ENCODE measurements at places on chromosomes 5 and 9.

DNA sequence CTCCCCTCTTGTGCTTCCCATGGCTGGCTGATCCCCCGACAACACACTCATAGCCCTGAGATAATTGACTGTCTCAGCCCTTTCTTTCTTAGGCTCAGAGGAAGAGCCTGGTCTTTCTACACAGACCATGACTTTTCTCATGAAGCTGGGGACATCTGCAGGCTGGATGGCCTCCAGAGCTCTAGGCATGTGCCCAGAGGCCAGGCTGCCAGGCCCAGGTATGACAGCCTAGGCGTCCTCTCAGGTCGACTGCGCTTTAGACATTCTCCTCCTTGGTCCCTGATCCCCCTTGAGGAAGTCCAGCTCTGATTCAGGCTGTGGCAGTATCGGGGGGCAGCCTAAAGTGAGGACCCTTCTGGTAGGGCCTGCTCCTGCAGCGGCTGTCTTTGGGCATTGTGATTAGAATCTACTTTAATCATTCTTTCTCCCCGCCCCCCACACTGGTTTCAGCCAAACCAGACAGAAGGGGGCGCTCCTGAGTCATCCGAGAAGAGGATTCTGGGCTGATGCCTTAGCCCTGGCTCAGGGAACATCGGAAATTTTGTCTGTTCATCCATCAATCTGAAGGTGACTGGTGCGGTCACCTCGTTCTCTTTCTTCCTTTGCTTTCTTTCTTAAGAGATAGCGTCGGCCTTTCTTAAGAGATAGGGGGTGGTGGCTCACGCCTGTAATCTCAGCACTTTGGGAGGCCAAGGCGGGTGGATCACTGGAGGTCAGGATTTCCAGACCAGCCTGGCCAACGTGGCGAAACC is 66.5 kb upstream of the HSPA9 start:
- peak; percentile 90 for DNase-seq

- DNase-seq, result no peak
Observed at GRCh38 chr5:55027595-55027994, 3.5 kb downstream of the GZMK start.

- peak; percentile 33 for DNase-seq
Observed at GRCh38 chr5:138909734-138910133, 34.6 kb upstream of the LRRTM2 start.

- DNase-seq, result no peak
Observed at GRCh38 chr5:142235050-142235797, 89.6 kb downstream of the SPRY4 start.

DNA sequence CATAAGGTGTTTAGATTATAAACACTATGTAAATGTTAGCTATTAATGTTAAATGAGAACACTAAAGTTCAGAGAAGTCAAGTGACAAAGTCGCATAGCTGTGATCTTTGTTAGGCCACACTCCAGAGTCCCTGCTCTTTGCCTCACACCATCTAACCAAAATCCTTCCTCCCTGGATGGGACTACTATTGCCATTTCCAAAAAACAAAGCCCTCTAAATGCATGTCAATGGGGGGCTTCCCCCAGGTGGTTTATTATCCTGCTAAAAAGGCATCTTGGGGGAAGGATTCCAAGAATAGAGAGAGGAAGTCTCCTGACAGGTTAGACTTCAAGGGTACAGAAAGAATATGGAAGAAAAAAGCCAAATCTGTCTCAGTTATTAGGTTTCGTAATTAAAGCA is 10.4 kb downstream of the NR6A1 start:
- no peak for DNase-seq

GRCh38 chr9:19424176-19424779 is 15.5 kb downstream of the ACER2 start:
- no peak for DNase-seq

DNA sequence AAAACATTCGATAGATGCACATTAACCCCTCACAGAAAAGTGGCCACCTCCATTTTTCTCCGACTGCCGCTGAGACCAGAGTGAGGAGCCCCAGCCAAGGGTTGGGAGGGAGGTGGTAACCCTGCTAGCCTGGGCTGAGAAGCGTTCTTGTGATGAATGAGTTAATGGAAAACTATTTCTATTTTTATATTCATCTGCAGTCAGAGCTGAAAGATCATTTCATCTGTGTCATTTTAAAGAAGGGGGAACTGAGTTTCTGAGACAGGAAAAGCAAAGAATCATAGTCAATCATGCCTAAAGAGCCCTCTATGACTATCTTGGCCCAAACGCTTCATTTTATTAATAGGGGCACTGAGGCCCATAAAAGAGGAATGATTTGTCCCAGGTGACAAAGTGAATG is 229.5 kb downstream of the PAPPA start:
- no peak for DNase-seq

- DNase-seq, result no peak
Observed at GRCh38 chr9:110447476-110447875, 109.8 kb upstream of the TXNDC8 start.

- no peak for DNase-seq
Observed at GRCh38 chr5:91607675-91608074, 224.6 kb upstream of the ARRDC3 start.

DNA sequence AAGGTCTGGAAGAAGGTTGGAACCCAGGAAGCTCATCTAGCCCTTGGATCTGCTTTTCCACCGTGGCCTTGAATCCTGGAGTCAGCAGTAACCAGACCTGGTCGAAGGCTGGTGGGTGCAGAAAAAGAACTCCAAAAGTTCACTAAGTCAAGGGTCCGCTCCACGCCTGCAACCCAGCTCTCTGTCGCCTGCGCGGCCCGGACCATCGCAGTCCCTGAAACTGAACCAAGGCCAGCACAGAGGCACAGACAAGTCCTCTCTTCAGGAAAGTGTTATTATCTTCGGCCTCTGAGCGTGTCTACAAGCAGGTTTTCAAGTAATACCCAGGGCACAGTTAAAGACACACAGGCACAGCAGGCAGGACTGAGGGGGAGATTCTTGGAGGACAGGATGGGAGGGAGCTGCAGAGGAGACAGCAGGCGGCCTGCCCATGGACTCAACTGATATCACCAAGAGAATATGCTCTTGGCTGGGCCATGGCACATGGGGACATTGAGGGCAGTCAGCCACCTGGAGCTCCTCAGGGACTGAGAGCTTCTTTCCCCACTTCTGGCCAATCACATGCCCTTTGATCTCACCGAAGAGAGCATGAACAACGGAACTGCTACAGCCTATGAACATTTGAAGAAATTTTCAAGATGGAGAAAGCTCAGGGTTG is 45.8 kb upstream of the SEMA4D start:
- no peak for DNase-seq

- DNase-seq, result no peak
Observed at GRCh38 chr9:70607926-70608325, 193.5 kb upstream of the KLF9 start.

DNA sequence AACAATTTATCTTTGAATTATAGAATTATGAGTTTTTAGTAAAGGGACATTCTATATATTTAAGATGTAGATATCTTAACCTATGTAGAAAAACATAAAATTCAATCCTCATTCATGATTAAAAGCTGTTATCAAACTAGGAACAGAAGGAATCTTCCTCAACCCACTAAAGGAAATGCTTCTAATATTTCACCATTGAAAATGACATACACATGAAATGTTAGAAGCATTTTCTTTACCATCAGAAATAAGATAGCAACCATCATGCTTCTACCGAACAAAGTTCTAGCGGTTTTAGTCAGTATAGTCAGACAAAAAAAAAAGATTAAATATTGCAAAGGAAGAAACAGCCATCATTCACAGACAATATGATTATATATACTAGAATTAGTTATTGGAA is 32.2 kb downstream of the SHOC1 start:
- no peak for DNase-seq

- DNase-seq, result peak; percentile 52
Observed at GRCh38 chr9:122005597-122005996, 87.5 kb downstream of the TTLL11 start.

- no peak for DNase-seq
Observed at GRCh38 chr9:13587571-13587970, 308.1 kb upstream of the MPDZ start.

GRCh38 chr5:108334225-108334624 is 47.7 kb downstream of the FBXL17 start:
- no peak for DNase-seq

GRCh38 chr5:179869101-179869500 is 10.5 kb upstream of the MRNIP start:
- no peak for DNase-seq

- DNase-seq, result no peak
Observed at GRCh38 chr5:180683220-180683922, 34.0 kb upstream of the FLT4 start.

- DNase-seq, result peak; percentile 95
Observed at GRCh38 chr5:132205385-132206125, 22.1 kb downstream of the P4HA2 start.

- no peak for DNase-seq
Observed at GRCh38 chr5:126917918-126918614, 112.3 kb downstream of the MARCHF3 start.

GRCh38 chr5:72722792-72723452 is 93.5 kb upstream of the TNPO1 start:
- DNase-seq, result peak; percentile 96

- no peak for DNase-seq
Observed at GRCh38 chr9:134827559-134827958, 53.1 kb upstream of the FCN2 start.

DNA sequence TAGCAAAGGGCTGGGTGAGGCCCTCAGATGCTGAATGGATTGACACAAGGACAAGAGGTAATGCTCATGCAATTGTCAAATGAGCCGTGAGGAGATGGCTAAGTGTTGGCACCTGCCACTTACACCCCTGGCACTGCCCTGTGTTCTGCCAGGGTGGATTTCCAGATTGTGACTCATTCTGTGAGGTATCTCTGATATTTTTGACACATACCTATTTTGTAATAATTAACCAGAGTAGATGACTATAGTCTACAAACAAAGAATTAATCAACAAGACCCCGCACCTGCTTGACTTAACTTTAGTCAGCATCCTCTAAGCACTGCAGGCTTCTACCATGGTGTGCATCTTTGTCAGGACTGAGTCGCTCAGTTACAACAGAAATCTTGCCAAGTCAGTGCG is 200.8 kb downstream of the DIRAS2 start:
- DNase-seq, result no peak

- DNase-seq, result peak; percentile 85
Observed at GRCh38 chr9:7592321-7593316, 207.0 kb downstream of the DMAC1 start.

GRCh38 chr5:123422433-123423277 is 548 bp downstream of the CEP120 start:
- peak; percentile 54 for DNase-seq

DNA sequence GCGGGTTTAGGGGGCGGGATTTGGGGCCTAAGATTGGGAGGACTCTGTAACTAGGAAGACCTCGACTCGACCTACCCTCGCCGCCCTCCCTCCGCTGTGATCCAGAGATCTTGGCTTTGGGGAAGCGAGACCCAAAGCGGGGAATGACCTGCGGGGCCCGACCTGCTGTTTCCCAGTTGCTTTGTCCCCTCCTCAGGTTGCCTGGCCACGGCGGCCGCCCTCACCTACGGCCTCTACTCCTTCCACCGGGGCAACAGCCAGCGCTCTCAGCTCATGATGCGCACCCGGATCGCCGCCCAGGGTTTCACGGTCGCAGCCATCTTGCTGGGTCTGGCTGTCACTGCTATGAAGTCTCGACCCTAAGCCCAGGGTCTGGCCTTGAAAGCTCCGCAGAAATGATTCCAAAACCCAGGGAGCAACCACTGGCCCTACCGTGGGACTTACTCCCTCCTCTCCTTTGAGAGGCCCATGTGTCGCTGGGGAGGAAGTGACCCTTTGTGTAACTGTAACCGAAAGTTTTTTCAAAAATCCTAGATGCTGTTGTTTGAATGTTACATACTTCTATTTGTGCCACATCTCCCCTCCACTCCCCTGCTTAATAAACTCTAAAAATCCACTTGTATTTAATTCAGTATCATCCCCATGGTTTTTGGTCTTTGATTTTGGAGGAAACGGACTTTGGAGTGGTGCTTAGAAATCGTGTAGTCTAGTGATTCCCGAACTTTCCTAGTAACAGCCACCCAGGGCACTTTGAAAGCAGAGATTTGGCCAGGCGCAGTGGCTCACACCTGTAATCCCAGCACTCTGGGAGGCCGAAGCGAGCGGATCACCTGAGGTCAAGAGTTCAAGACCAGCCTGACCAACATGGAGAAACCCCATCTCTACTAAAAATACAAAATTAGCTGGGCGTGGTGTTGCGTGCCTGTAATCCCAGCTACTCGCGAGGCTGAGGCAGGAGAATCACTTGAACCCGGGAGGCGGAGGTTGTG is 878 bp downstream of the HIGD2A start:
- no peak for DNase-seq

GRCh38 chr5:152689250-152689711 is 284.2 kb upstream of the NMUR2 start:
- peak; percentile 83 for DNase-seq

- no peak for DNase-seq
Observed at GRCh38 chr9:117156771-117157535, 257.9 kb downstream of the ASTN2 start.

- no peak for DNase-seq
Observed at GRCh38 chr9:7169717-7170389, 412.1 kb downstream of the KDM4C start.

GRCh38 chr5:115126303-115126702 is 43.4 kb downstream of the TRIM36 start:
- DNase-seq, result no peak

DNA sequence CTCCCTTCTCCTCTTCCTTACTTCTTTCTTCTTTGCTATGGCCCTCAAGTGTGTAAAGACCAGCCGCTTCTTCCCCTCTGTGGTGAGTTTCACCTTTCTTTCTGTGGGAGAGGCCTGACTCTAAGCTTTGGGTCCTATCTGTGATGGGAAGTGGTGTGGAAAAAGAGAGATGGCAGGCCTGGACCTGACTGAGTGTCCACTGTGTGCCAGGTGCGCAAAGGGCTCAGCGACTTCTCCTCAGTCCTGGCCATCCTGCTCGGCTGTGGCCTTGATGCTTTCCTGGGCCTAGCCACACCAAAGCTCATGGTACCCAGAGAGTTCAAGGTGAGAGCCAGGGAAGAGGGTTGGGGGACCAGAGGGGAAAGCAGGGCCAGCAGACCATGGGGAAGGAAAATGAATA is 5.9 kb downstream of the SLC4A9 start:
- DNase-seq, result no peak

Data from NCI-H82 (cell line).